ENCODE measurements at places on chromosomes 7 and 10.

- no peak for DNase-seq
Observed at GRCh38 chr7:43747328-43748105, 11.0 kb upstream of the BLVRA start.

- DNase-seq, result no peak
Observed at GRCh38 chr7:158228131-158228530, 359.5 kb downstream of the PTPRN2 start.

DNA sequence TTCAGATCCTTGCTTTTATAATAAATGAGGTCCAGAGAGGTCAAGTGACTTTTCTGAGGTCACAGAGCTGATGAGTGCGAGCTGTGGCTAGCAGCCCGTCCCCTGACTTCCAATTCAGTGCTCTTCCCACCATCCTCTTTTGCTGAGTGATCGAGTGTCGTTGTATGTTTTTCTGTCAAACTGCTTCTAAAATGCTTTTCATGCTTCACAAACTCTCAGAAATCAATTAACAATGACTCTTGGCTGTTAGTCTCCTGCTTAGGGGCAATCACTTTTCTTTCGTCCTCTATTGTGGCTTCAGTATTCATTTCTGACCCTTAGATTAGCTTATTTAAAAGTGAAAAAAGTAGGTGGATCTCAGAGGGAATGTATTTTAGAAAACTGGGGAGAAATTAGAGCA, 423.7 kb downstream of the DPP6 start:
- DNase-seq, result no peak

DNA sequence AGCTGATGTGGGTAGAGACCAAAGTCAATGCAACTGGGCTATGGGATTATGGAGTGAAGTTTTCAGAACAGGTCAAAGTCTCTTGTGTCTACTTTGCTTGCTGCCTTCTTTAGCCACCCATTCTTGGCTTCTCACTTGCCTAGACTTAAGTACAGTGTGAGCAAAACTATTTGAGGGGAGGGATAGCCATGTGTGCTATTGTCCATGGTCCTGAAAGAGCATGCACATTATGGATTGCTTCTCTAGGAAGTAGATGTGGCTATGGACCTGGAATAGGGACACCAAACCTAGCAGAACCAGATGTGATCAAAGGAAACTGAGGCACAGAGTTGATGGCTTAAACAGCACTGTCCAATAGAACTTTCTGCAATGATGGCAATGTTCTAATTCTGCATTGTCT, 81.9 kb upstream of the ZNF800 start:
- DNase-seq, result no peak

DNA sequence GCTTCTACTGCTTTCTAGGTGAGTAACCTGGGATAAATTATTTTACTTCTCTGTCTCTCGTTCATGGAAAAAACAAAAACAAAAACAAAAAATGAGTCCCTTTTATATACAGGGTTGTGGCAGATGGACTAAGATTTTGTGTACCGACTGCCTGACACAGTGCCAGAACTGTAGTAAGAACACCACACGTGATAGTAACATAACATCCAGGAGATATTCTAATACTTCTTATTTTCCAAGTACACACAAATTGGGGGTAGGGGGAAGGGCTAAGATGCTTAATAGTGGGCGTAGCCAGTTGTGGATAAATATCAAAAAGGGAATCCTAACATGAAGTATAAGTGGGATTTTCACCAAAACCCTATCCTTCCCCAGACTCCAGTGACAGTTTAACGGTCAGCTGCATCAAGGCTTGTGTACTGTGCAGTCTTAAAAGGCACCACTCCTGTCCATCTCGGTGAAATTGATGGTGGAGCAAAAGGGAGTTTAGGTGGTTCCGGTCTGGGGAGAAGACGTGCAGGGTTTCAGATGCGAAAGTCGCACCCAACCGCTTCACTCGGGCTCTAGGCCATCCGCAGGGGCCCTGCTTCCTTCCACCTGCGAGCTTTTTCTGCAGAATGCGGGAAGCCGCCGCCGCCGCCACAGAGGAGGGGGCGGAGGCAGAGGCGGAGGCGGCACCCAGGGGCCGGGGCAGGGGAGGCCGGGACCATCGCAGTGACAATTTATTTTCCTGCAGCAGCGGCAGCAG, at the start of gene STAMBPL1:
STAMBPL1 (plus strand) TSS at position 712 of the 748 bp plus-strand sequence. CDS start 21,464 bp downstream, outside the sequence.
- peak; percentile 59 for DNase-seq

- DNase-seq, result no peak
Observed at GRCh38 chr10:131311661-131312477, at the start of gene TCERG1L. TCERG1L (minus strand) TSS chr10:131311721; CDS start chr10:131311635, 86 bp downstream.

GRCh38 chr7:37201003-37201875, 247.4 kb downstream of the ELMO1 start:
- no peak for DNase-seq

DNA sequence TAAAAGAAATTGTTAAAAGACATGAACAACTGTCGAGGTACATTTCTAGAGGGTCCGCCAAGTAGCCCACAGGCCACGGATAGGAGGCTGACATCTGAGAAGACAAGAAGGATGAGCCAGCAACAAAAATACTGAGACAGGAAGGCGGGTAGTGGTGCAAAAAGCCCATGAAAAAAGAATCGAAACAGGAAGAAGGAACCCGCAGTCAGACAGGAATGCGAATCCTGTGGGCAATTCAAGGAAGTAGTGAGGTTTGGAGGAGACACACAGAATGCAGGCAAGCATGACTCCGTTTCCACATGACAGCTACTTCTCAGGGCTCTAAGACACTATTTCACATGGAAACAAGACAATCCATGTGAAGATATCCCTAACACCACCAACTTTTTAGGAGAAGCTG, 125.2 kb downstream of the DOCK4 start:
- DNase-seq, result no peak
